ENCODE measurements at places on chromosomes 12 and 14.

DNA sequence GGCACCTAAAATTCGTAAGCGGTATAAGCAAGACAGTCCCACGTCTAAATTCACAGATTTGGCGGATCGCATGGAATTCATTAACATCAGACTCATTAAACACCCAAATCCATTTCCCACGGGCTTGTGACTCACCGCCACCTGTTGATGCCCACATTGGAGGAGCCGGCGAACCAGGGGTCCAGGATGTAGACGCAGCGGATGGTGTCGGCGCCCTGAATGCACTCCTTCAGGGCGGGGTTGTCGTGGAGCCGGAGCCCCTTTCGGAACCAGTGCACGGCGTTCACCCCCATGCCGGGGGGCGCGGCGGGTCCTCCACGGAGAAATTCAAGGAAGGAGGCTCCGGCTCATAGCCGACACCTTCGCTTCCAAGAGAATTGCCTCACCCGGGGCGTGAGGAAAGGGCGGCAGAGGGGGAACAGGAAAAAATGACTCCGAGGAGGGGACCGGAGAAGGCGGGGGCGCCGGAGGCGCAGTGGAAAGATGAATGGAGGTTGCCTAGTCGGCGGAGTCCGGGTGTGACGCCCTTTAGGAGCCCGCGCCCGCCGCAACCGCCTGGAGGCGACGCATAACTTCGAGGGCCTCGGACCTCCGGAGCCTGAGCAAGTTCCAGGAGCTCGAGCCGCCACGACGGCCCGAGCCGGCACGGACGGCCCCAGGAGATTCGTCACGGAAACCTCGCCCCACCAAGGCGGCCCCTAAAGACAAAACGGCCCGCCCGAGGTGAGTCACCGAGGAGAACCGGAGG lies 506 bp downstream of the CRY1 start:
- no peak for DNase-seq

- DNase-seq, result no peak
These were observed 241.4 kb downstream of the PHLDA1 start for GRCh38 chr12:75790219-75790618.

DNA sequence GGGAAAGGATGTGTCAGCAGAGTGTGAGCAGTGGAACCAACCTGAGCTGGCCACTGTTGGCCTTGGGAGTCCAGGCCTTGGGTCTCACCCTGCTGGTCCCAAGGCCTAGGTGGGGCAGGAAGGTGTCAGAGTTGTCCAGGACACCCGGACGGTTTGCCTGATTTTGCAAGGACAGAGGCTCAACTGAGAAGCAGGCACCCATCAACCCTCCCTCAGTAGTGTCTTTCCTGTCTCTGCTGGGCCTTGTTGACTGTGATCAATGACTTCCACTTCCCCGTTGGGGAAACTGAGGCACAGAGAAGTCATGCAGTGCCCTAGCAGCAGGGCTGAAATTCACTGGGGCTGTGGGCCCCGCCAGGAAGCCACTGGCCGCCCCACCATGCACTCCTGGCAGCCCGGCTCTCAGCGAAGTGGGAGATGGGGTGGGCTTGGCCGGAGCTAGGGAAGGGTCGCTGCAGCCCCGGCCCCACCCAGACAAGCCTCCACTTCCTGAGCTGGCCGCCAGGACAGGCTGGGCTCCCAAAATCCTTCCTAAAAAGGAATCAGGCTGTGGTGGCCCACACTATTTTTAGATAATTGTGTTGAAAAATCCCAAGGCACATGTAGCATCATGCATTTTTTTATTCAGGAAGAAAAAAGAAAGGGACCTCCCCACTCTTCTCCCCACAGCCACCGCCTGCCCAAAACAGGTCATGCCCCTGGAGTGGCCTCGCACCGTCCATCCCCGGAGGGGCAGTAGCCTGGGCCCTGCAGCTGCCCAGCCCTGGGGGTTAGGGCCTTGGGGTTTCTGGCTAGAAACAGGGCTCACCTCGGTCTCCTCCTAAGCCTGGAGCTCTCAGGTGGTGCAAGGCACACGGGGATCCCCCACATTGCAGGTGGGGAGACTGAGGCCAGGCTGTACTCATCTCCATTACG lies 127.4 kb downstream of the CALM1 start:
- no peak for DNase-seq

DNA sequence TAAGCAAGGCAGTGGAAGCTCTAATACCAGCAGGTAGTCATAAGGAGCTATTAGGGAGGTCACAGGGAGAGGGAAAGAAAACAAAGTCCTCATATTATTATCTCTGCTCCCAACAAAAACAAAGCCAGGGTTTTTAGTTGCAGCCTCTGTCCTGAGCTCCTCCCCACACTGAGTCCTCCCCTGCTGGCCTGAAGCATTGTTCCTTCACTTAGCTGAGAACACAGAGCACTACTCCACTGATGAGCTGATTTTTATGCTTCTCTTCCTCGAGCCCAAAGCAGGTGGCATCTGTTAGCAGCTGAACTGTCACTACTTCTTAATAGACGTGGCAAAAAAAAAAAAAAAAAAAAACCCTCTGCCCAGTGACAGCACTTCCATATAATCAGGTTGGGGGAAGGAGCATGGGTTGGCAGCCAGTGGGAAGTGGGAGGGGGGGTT lies 10.5 kb upstream of the STAC3 start:
- no peak for DNase-seq

- DNase-seq, result no peak
These were observed 19.8 kb downstream of the OR5AU1 start for GRCh38 chr14:21136024-21136423.

Measured in stimulated activated effector memory CD8-positive, alpha-beta T cell treated with anti-CD3 and anti-CD28 coated beads, Interleukin-12 subunit alpha, Interleukin-12 subunit beta, amount 100 ng/mL, for 72 hours (primary cell).